ENCODE measurements at places on chromosomes 3 and 15. TPM values are rescaled to one million over a fixed set of nuclear protein-coding genes. Genes with fewer than 3 reads are reported as not detected.

- H3K4me1 ChIP-seq, result no peaks in the 10 kb centered on the region
- no peak overlapping the region for H3K4me3 ChIP-seq
- H3K36me3 ChIP-seq, result no peaks in the 10 kb centered on the region
- DNase-seq, result no peak
- H3K27ac ChIP-seq, result no peak overlapping the region
Measured at GRCh38 chr15:35206060-35206675, 121.1 kb upstream of the NANOGP8 start.

GRCh38 chr15:99321468-99321867, 70.2 kb downstream of the LRRC28 start:
- no peak overlapping the region for H3K27ac ChIP-seq
- no peaks in the 10 kb centered on the region for H3K27me3 ChIP-seq
- no peaks in the 10 kb centered on the region for H3K4me1 ChIP-seq
- H3K36me3 ChIP-seq, result no peaks in the 10 kb centered on the region
- no peak for DNase-seq

- DNase-seq, result no peak
- no peaks in the 10 kb centered on the region for H3K36me3 ChIP-seq
- peaks cover 3% of the 10 kb centered on the region for H3K27me3 ChIP-seq
- no peak overlapping the region for H3K27ac ChIP-seq
Measured at GRCh38 chr15:37893309-37893708, 41.1 kb upstream of the TMCO5A start.

DNA sequence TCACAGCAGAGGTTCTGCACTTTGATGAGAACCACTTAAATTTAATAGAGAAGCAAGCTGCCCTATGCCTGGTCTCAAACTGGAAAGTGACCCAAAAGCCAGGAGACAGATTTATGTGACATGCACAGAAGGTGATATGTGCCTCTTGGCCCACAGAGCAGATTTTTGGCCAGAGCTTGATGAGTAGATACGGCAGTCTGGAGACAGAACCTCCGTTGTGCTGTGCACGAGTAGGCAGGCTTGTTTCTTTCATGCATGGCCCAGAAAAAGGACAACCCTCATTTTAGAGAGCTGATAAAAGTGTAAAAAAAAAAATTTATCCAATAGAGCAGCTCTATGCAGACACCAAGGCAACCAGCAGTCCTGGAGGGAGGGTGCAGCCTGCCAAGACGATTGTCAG, 423.1 kb downstream of the CNTN6 start:
- H3K4me1 ChIP-seq, result no peaks in the 10 kb centered on the region
- no peaks in the 10 kb centered on the region for H3K27me3 ChIP-seq
- no peaks in the 10 kb centered on the region for H3K36me3 ChIP-seq

DNA sequence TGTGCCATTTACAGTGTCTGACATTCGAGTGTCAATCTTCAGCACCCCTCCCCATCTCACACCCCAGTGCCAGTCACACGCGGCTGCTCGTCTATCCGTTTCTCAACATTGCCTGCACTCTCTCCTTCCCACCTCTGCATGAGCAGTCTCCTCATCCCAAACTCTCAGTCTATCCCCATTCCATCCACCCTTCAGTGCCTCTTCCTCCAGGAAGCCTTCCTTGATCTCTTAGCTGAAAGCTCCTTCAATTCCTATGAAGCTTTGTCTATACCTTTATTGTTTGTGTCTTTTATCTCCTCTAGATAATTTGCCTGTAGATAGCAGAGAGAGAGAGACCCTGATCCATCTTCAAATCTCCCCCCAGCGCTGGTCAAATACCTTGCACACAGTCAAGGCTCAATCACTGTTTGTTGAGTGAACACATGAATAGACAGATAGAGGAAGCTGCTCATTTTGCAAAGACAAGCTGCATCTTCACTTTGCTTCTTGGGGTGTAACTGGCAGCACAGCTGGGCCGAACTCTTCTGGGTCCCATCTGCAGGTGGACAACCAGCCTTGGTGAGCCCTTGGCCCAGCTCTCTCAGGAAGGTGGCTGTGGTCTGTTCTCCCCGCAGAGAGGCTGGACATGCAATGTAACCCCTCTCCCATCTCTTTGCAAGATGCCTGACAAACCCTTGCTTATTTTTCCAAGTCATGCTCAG, 52.8 kb downstream of the ITGA11 start:
- no peak for DNase-seq
- H3K4me1 ChIP-seq, result no peaks in the 10 kb centered on the region
- H3K27me3 ChIP-seq, result no peaks in the 10 kb centered on the region
- no peaks in the 10 kb centered on the region for H3K36me3 ChIP-seq
- peak overlapping the region; percentile 43 for H3K27ac ChIP-seq

DNA sequence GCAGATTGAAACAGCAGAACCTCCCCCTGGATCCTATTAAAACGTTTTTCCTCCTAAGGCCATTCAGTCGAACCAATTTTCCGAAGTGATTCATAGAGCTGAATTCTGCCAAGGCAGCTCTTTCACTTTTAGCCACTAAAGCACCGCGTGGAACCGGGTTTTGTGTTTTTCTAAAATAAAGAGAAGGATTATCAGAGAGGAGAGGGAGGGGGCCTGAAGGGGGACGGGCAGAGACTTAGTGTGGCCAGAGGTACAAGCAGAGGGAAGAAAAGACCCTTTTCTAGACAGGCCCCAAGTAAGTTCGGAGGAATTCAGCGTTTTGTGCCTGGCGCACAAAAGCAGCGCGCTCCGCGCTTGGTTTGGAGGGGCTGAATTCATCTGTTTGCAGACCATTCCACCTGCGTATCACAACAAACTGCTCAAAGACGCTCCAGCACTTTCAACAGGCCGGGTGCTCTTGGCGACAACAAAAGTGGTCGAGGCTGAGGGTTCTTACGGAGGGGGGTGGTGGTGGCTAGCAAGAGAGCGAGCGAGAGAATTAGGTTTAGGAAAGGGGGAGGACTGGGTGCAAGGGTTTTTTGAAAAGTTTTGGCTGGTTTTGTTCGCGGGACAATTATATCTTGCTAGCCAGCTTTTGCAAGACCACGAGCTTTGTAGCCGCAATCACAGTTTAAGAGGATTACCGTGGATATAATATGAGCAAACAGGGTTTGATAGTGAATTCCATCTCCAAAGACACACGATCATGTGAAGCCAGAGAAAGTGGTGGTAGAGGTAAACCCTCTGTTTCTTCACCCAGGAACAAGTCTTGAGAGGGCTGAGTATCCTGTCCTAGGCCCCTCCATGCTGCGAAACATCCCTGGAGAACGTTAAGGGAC, 1.2 kb upstream of the FEZF2 start:
- H3K27ac ChIP-seq, result no peak overlapping the region
- no peak overlapping the region for H3K4me3 ChIP-seq

DNA sequence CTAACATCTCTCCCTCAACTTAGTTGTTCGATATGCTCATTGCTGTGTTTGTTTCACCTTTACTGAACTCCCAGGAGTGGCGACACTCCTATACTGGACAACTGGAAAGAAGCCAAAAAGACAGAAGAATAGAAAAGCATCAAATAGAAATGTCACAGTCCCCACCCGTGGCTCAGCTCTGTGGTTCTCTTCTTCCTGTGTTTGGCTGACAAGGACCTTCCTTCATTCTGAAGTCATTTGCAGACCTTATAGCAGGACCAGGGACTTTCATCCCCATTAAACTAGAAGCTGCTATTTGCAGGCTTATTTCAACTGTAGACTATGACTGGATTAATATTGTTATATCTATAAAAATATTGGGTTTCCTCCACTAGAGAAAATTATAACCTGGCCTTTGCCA, 125.9 kb downstream of the NECTIN3 start:
- no peak overlapping the region for H3K27ac ChIP-seq
- no peaks in the 10 kb centered on the region for H3K36me3 ChIP-seq
- no peak overlapping the region for H3K4me3 ChIP-seq
- no peak for DNase-seq

DNA sequence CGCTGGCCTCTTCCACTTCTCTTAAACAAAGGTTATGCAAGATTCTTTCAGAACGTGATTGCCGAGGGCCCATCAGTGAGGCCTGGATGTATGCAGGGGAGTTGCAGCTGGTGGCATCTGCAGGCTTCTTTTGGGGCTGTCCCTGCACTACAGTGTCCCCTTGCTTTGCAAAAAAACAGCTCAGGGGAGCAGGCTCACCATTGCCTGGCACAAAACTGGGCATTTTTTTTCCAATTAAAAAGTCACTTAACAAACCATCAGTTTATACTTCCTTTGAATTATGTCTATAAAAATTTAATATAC, 148.6 kb downstream of the ATP10A start:
- no peaks in the 10 kb centered on the region for H3K27me3 ChIP-seq
- H3K4me1 ChIP-seq, result peaks cover 26% of the 10 kb centered on the region
- H3K4me3 ChIP-seq, result no peak overlapping the region
- peaks cover 4% of the 10 kb centered on the region for H3K36me3 ChIP-seq

DNA sequence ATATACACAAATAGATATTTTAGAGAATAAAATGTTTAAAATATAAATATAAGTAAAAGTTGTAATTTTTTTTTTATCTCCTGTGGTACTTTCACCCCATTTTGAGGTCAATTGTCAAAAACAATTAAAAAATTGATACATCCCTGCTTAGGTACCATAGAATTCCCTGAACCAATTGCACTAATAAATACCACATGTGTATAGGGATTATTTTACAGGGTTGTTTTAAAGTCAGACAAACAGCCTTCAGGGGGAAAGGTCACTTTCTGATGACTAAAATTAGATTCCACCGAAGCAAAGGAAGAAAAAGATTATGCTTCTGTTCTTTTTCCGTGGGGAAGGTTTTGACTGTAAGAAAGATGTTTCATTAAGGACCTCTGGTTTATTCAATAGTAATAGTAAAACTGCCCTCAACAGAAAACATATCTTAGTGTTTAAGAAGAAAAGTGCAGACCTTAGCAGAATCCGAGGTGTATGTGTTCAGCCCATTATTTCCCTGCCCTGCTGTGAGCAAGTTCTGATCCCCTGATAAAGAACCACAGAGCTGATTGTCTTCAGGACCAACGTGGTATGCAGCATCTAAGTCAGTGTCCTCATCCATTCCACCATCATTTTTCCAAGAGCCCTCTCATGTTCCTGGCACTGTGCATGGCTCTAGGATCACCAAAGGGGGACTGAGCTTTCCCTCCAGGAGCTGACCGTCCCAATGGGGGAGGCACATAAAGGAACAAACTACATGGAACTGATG, 132.9 kb upstream of the IL12A start:
- no peaks in the 10 kb centered on the region for H3K27me3 ChIP-seq
- H3K36me3 ChIP-seq, result no peaks in the 10 kb centered on the region
- H3K4me1 ChIP-seq, result peaks cover 41% of the 10 kb centered on the region
- peak overlapping the region; percentile 51 for H3K27ac ChIP-seq

DNA sequence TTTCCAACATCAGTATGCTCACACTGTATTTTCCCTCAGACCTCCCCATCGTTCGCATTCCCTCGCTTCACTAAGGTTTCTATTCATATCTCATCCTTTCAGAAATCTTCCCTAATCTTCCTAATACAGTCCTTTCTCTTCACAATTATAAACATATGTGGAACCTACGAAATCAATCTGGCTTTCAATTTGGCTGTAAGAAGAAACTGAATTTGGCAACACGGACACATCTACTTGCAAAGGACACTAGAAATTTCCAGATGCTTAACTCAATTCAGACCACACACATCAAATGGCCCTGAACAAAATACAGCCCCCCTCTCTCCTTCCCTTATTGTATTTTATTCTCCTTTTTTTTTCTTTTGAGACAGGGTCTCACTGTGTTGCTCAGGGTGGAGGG, 39.1 kb upstream of the TM4SF19 start:
- H3K36me3 ChIP-seq, result peaks cover 19% of the 10 kb centered on the region
- H3K27ac ChIP-seq, result no peak overlapping the region
- no peaks in the 10 kb centered on the region for H3K4me1 ChIP-seq
- no peak for DNase-seq

- no peaks in the 10 kb centered on the region for H3K4me1 ChIP-seq
- DNase-seq, result peak; percentile 76
- no peak overlapping the region for H3K4me3 ChIP-seq
- no peaks in the 10 kb centered on the region for H3K27me3 ChIP-seq
- H3K36me3 ChIP-seq, result no peaks in the 10 kb centered on the region
- no peak overlapping the region for H3K27ac ChIP-seq
Measured at GRCh38 chr15:33795070-33795469, 173.2 kb upstream of the CHRM5 start.

GRCh38 chr15:63156755-63157117, 541 bp downstream of the RPS27L start:
- H3K27ac ChIP-seq, result peak overlapping the region; percentile 98
- H3K4me3 ChIP-seq, result peak overlapping the region; percentile 97
- no peaks in the 10 kb centered on the region for H3K27me3 ChIP-seq

DNA sequence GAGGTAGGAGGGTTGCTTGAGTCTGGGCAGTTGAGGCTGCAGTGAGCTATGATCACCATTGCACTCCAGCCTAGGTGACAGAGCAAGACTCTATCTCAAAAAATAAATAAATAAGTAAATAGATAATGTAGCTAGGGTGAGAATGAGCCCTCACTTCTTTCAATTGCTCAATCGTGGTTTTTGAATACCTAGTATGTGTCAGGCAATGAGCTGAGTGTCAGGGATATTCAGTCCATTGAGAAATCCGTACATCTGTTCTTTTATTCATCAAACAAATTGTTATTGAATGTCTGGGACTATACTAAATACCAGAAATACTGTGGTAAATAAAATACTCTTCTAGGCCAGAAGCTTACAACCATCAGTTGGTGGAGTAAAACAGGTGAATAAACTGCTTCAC, 6.2 kb upstream of the ZNF148 start:
- no peaks in the 10 kb centered on the region for H3K4me1 ChIP-seq
- H3K4me3 ChIP-seq, result no peak overlapping the region
- H3K27ac ChIP-seq, result no peak overlapping the region

DNA sequence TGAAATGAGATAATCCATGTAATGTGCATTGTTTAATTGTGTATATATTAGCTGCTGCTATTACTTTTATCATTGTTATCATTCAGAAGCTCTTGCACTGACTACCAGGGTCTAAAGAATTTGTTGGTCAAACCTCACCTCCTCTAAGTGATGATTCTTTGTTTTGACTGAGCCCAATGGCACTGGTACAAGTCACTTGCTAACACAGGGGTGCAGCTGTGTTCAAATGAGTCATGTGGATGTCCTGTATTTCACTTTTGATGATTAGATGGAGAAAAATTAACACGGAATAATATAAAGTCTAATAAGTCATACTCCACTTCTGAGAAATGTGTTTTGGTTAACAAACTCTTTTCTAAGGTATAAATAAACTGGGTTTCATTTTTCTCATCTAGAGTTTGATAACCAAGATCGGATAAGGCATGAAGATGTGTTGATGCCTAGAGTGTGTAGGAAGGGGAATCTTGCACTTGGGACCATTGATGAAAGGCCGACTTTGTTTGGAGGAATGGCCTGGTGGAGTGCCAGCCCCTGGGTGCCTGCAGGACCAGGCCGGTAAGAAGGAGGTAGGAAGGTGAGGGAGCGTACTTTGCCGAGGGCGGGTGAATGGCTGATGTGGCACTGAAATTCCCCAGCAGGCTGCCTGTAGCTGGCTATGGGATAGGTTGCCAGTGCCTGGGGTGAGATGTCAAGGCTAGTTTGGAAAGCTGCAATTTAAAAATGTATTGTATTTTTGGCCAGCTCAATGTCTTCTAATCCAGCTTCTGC, 244.7 kb upstream of the ZPLD1 start:
- no peaks in the 10 kb centered on the region for H3K36me3 ChIP-seq
- H3K27me3 ChIP-seq, result no peaks in the 10 kb centered on the region
- no peak for DNase-seq
- H3K4me1 ChIP-seq, result no peaks in the 10 kb centered on the region

Gene TMF1
- total RNA-seq, result 41.1 TPM

Gene EPHB1
- total RNA-seq, result 10.0 TPM

Gene MST1
- 10.7 TPM for total RNA-seq

Gene SPINK8
- total RNA-seq, result 1.0 TPM

Gene LRRC2
- 4.6 TPM for total RNA-seq

Gene CTSH
- 57.9 TPM for total RNA-seq

Gene LRRN1
- 57.4 TPM for total RNA-seq

Gene CCNB2
- 11.2 TPM for total RNA-seq

Measured in spinal cord (tissue), 10 donors.